ENCODE measurements at places on chromosomes 11 and 22. TPM values are rescaled to one million over a fixed set of nuclear protein-coding genes. Genes with fewer than 3 reads are reported as not detected.

DNA sequence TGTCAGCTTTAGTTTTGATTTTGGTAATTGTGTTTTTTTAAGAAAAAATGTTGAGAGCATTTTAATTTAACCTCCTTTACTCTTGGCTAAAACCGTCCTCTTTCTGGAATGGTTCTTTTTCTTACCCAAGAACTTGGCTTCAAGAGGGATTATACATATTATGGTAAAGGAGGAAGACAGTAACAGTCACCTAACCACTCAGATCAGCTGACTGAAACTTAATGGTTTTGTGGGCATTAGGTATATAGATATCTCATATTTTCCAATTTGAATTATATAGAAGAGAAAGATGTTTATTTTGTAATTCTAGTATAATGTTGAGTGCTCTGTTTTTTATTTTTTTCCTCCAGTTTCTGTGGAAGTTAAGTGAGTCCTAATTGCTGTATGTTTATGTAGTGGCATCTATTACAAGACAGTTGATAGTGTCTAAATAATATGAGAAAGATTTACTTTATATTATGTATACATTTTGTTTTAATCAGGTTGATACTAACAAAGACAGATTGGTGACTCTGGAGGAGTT lies 36.6 kb upstream of the NCR3LG1 start:
- H3K4me3 ChIP-seq = no peak overlapping the region
- no peak overlapping the region for H3K27ac ChIP-seq
- no peaks in the 10 kb centered on the region for H3K27me3 ChIP-seq

DNA sequence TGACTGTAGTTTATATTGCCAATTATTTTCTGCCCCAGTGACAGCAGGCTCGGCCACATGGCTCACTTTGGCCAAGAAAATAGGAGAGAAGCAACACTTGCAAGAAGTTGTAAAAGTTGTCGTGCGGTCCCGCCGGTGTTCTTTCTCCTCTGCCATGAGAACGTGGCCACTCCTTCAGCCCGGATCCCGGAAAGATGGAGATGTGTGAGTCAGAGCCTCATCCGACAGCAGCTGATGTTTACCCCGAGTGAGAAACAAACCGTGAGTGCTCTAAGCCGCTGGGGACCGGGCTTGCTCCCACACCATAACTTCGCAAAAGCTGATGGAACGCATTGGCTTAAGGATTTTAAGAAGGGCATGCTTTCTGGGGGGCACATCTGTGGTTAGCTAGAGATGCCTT lies 157.0 kb downstream of the CACNA1I start:
- H3K4me3 ChIP-seq = no peak overlapping the region
- no peaks in the 10 kb centered on the region for H3K36me3 ChIP-seq
- H3K27me3 ChIP-seq = no peaks in the 10 kb centered on the region
- no peak for DNase-seq
- H3K27ac ChIP-seq = no peak overlapping the region

DNA sequence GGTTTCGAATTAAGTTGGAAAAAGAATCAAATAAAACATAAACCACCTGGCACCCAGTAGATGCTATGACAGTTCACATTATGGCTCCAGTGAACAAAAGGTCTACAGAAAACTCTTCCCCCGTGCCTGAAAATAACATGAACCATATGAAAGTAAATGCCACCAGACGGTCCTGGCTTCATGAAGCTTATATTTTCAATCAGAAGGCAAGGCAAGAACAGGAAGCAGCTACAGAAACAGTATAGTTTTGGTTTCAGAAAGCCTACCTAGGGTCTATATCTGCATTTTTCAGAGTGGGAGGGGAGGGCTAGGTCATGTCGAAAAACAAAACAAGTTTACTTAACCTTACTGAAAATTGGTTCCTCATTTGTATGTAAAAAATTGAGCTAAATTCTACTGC lies 9.8 kb downstream of the RAB30 start:
- H3K36me3 ChIP-seq = no peaks in the 10 kb centered on the region
- no peak for DNase-seq
- H3K27ac ChIP-seq = no peak overlapping the region
- no peak overlapping the region for H3K4me3 ChIP-seq
- H3K27me3 ChIP-seq = no peaks in the 10 kb centered on the region

DNA sequence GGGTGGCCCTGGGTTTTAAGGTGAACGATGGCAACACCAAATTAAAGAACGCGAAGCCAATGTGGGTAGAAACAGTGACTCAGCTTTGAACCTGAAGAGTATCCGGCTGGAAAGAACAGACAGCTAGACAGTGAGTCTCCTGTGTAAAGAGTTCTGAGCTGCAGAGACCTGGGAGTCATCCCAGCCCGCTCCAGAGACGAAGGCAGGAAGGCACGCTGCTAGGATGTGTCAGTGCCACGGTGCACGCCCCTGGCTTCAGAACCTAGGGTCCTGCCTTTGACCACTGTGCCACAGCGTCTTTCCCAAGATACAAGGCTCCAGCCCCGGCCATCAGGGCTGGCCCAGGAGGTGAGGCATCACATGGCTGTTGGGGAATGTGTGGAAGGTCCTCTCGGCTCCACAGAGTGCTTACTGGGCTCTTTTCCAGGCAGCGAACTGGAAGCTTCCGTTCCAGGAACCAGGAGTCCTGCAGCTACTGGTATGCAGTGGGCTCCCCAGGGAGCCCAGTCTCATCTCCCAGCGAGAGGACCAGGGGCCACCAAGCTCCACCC lies 29.9 kb downstream of the LRFN4 start:
- H3K27ac ChIP-seq = no peak overlapping the region
- no peak for DNase-seq
- H3K36me3 ChIP-seq = no peaks in the 10 kb centered on the region
- H3K4me3 ChIP-seq = no peak overlapping the region
- H3K27me3 ChIP-seq = no peaks in the 10 kb centered on the region

The VSIG10L2 gene
- total RNA-seq = not detected

The APOBEC3B gene
- total RNA-seq = 1.5 TPM

The ABCC8 gene
- 5.5 TPM for total RNA-seq
